ENCODE measurements at places on chromosomes 5 and 9.

DNA sequence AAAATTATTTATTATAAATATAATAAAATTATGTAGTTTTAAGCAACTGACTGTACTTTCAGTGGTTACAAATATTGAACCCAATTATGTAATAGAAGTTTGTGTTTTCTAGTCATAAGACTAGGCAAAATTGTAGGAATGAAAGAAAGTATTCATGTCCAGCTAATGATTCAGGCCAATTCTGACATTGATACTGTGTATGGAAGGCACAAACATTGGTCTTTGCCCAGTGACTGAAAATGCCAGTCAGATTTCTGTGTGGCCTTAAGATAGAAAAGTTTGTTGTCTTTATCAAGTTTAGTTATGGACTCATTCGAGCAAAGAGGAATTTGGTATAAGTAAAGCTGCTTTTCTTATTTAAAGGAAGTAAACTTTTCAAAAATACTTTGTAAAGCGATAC, 60.3 kb downstream of the SLC12A2 start:
- DNase-seq: no peak

DNA sequence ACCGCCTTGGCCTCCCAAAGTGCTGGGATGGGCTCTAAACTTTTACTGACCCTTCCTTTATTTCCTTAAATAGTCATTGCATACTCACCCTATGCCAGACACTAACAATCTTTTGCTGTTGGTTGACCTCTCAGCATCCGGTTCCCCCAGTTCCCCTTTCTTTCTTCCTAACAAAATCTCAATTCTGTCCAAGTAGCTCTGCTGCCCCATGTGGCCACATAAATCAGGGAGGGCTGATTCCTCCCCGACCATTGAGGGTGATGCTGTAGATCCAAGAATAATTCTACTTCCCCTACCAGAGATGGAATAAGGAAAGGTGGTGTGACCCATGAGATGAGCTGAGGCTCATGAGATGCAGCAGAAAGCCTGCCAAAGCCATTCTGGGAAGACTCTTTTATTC, 315.3 kb upstream of the MSX2 start:
- DNase-seq: no peak

DNA sequence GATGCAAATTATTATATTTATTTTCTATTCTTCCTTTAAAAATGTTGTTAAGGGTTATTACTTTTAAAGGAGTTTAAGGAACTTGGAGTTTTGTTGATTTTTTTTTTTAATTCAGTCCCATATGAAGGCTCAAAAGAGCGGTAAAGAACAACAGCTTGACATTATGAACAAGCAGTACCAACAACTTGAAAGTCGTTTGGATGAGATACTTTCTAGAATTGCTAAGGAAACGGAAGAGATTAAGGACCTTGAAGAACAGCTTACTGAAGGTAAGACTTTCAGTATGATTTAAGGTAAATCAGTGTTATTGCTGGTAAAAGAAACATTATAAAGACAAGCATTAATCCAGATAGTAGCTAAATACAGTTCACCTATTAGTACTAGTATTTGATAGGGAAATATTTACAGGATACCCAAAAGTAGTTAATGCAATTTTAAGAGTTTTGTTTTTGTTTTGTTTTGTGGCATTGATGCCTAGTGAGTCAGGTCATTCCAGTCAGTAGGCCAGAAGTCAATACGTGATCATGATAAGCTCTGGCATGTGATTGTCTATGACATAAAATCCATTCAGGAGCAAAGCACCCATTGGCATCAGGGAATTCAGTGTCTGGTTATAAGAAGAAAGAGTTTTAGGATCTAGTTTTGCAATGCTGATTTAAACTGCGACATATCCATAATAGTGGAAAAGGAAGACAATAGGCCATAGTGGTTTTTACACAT, 49.2 kb downstream of the CNTRL start:
- DNase-seq: no peak

GRCh38 chr5:111557686-111558085, 45.4 kb upstream of the STARD4 start:
- no peak for DNase-seq

GRCh38 chr9:105242557-105242956, 1.9 kb upstream of the SLC44A1 start:
- DNase-seq: no peak
